ENCODE measurements at places on chromosomes 16 and 17.

GRCh38 chr17:11487469-11487868, 110.8 kb upstream of the DNAH9 start:
- DNase-seq, result no peak

DNA sequence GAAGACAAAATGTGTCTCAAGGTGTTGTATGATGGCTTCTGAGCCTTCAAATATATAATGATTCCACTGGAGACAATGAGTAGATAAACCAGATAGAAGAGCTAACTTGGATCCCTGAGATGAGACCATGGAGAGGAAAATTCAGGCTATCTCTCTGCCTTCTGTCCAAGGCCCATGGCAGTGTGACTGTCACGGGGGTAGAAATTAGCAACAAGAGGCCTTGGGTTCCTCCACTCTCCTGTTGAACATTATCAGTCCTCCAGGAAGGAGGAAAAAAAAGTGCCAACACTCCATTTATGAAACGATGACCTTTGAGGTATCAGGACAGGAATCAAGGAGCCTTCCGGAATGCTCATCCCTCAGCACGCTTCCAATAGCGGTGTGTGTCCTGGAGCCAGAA, 75.2 kb downstream of the WWP2 start:
- DNase-seq, result no peak

DNA sequence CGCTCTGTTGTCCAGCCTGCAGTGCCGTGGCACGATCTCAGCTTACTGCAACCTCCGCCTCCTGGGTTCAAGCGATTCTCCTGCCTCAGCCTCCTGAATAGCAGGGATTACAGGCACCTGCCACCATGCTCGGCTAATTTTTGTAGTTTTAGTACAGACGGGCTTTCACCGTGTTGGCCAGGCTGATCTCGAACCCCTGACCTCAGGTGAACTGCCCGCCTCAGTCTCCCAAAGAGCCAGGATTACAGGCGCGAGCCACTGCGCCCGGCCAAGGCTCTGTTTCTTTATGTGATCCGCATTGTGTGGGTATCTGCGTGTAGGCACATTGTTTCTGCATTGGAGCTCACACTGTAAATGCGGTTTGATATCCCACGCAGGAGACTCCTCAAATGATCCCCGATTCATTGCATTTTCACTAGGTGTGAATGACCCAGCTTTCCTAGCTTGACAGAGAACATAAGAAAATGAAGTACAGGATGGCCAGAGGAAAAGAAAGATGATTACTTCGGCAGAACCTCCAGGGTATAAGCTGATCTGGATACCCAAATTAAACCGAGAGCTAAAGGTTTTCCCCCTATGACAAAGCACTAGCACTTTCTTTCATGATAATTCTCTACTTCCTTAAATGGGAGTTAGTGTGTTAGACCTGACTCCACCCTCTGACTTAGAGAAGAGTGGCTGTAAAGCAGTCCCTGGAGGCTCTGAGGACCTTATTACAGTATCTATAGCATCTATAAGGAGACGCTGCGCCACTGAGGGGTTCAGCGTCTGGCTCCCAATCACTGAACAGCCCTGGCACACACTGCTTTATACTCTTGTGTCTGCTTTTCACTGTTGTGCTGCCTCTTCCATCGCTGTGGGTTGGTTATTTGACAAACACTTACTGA, 17.3 kb downstream of the COTL1 start:
- DNase-seq, result no peak

DNA sequence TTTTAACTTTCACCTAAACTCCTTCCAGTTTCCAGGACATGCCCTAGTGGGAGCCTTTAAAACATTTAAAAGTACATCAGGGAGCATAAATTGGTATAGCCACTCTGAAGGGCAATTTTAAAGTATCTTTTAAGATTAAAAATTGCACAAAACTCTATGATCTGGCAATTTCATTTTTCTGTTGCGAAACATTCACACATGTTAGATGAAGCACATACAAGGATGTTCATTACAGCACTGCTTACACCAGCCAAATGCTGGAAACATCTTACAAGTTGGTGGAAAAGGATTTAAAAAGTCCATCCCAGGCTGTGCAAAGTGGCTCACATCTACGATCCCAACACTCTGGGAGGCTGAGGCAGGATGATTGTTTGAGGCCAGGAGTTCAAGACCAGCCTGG, 26.4 kb upstream of the LONP2 start:
- no peak for DNase-seq

DNA sequence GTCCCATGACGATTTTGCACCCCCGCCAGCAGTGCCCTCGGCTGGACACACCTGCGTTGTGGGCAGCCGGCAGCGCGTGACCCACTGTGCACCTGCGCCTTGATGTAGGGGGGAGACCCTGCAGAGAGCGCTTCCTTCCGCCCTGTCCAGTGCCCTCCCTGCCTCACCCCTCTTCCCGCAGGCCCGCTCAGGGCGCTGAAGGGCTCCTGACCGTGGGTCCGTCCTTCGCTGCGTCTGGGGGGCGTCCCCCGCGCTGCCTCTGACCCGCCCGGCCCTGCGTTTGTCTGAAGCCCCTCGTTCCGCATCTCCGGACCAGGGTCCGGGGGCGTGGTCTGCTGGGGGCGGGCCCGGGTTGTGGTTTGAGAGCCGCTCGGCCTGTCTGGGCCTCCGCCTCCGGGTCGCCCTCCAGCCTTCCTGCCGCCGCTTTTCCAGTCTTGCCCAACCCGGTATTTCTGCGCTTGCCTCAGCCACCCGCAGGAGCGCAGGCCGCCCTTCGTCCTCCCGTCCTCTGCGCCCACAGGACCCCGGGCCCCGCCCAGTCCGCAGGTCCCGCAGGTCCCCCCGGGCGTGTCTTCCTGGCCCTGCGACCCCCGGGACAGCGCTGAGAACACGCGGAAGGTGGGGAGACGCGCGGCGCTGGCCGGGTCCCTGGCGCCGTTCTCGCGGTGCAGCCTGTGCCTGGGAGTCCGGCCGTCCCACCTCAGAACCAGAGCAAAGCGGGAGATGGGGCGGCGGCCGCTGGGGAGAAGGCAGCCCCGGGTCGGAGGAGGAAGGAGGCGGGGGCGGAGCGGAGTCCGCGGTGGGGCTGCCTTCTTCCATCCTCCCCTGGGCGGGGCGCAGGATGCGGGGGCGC, 4.0 kb upstream of the IL17C start:
- no peak for DNase-seq

GRCh38 chr17:10631048-10631700, 25.9 kb downstream of the MYH3 start:
- no peak for DNase-seq

- no peak for DNase-seq
Observed at GRCh38 chr17:34265711-34266110, 4.3 kb upstream of the CCL7 start.
